AG10803 (cell line): ENCODE measurements at places on chromosomes 16 and 17.

GRCh38 chr17:29642171-29642611 lies 19.5 kb upstream of the CORO6 start:
- no peak for DNase-seq

GRCh38 chr16:81204798-81205680 lies 33.5 kb upstream of the BCO1 start:
- peak; percentile 61 for DNase-seq

- no peak for DNase-seq
These were observed 4.2 kb downstream of the MLLT6 start for GRCh38 chr17:38709104-38709820.

DNA sequence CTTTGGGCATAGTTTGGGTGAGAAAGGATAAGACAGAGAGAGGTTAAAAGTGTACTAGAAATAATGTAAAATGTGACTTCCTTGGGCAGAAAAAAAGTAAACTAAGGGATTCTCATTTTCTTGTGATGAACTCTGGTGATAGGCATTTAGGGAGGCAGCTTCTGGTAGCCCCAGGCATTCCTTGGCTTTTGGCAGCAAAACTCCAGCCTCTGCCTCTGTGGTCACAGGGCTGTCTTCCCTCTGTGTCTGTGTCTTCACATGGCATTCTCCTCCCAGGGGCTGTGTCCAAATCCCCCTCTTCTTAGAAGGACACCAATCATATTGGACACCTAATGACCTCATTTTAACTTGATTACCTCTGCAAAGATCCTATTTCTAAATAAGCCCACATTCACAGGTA lies 54.7 kb downstream of the HS3ST3B1 start:
- DNase-seq: peak; percentile 42

DNA sequence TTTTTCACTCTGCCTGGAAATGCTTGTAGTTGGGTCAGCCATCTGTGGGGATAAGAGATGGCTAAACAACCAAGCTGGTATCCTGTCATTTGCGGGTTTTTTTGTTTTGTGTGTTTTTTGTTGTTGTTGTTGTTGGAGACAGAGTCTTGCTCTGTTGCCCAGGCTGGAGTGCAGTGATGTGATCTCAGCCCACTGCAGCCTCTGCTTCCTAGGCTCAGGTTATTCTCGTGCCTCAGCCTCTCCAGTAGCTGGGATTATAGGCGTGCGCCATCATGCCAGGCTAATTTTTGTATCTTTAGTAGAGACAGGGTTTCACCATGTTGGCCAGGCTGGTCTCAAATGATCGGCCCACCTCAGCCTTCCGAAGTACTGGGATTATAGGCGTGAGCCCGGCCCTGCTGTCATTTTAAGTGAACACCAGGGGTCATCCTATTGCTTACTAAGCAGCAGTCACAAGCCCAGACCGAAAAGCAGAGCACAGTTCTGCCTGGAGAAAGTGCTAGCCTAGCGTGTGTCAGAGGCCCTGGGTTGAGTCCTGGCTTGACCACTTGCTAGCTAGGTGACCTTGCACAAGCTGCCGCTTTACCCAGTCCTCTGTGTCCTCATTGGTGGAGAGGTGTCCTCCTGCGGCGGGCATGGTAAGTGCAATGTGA lies 4.6 kb downstream of the SMCR8 start:
- DNase-seq: peak; percentile 77

DNA sequence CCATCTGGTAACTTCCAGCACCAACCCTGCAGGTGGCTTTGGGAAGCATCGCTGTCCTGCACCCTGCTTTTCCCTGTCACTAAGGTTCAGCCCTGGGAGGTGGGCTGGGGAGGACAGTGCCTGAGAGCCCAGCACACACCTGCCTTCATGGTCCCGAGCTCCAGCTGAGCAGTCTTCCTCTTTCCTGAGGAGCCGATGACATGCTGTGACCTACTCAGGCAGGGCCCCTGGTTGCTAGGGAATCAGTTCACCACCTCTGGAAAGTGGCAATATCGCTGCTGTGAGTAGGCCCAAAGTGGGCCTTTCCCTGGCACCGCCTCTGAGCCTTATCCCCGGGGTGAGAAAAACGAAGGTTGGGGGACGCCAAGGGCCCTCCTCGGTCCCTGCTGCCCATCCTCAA lies 17.9 kb downstream of the ST3GAL2 start:
- no peak for DNase-seq

- no peak for DNase-seq
These were observed 329.1 kb downstream of the CDH13 start for GRCh38 chr16:82955741-82956348.

DNA sequence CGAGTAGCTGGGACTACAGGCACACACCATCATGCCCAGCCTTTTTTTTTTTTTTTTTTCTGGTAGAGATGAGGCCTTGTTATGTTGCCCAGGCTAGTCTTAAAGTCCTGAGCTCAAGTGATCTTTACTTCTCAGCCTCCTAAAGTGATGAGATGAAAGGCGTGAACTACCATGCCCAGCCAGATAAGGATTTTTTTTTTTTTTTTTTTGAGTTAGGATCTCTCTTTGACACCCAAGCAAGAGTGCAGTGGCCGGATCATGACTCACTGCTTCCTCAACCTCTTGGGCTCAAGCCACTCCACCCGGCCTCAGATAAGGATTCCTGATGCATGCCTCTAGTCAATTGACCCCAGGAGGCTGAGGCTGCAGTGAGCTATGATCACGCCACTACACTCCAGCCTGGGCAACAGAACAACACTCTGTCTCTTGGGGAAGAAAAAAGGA lies 11.2 kb upstream of the PLEKHG4 start:
- peak; percentile 93 for DNase-seq

- DNase-seq: no peak
These were observed 18.4 kb downstream of the METRNL start for GRCh38 chr17:83097831-83098230.
